ENCODE measurements at places on chromosomes 11 and 22.

GRCh38 chr11:79062814-79063762, 377.7 kb downstream of the TENM4 start:
- peak; percentile 46 for DNase-seq

- DNase-seq: no peak
Measured at GRCh38 chr11:23058656-23059055, 198.4 kb upstream of the CCDC179 start.

- DNase-seq: no peak
Measured at GRCh38 chr11:47854667-47855066, 6.5 kb upstream of the NUP160 start.

GRCh38 chr11:82680252-82680651, 53.4 kb downstream of the FAM181B start:
- DNase-seq: no peak

- peak; percentile 85 for DNase-seq
Measured at GRCh38 chr11:77619576-77620198, 17.9 kb downstream of the CLNS1A start.
